NCI-H526 treated with DMSO at 0.1 percent for 48 hours (cell line): ENCODE measurements at places on chromosomes 7 and 10.

DNA sequence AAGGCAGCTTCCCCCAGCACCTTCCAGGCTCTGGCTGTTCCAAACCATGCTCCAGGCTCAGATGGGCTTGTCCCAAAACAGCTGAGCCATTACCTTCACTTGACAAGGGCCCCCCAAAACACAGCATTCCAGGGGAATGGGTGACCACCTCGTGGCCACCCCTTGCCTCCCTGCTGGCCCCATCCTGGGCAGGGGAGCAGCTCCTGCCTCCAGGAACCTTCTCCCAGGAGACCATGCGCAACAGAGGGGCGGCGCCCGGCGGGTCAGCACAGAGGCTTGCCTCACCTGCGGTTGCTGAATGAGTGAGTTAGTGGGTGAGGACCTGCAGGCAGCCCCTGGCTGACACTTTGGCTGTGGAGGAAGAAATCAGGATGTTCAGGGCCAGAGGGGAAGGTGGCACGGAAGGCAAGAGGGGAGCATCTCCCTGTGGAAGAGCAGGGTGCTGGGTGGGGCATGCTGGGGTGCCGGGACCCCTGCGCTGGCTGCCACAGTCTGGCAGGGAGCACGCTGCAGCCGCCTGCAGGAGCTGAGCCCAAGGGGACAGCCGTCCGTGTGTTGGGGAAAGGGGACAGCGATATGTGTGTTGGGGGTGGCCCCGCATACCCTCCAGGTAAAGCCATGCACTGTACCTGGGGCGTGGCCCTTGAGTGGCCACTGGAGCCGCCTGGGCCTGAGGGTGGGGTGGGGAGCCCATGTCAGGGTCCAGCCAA lies 54.7 kb downstream of the PWWP2B start:
- DNase-seq: peak; percentile 24

GRCh38 chr10:35276889-35277288 lies 59.4 kb upstream of the CCNY start:
- DNase-seq: no peak

DNA sequence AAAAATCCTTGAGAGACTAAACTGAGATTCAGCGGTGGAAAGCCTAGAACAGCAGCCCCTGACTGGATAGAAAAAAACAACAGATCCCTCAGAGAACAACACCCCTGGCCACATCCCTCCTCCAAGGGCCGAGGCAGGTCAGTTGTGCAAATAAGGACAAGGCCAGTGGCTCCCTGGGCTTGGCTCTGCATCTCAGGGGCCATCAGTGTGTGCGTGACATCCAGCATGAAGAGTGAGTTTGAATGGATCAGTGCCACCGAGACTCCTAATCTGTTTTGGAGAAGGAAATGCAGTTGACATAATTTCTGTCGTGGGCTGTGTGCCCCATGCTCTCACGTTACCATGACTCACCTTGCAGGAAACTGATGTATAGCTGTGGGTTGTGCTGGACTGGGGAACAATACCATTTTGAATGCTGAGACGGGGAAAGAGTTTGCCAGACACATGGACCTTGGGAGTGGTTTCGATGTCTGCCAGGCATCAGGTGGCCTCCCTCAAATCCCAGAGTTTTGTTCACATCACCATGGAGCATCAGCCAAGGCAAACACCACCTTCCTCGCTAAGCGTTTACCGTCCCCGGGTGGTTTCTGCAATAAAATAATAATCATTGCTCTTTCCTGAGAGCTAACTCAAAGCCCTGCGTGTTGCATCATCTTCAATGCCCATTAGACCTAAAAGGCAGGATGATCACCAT lies 153.2 kb upstream of the FZD8 start:
- no peak for DNase-seq

DNA sequence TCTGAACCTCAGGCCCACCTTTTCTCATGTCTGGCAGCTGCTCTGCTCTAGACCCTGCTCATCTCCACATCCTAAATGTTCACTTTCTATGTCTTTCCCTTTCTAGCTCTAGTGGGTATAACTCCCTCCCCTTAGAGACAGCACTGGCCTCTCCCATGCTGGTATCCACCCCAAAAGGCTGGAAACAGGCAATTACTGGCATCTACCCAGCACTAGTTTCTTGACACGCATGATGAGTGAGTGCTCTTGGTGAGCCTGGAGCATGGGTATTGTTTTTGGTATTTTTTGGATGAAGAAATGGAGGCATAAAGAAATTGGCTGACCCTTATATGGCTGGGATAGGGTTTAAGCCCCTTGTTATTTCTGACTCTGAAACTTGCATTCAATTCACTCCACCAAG lies 156.0 kb downstream of the EGFR start:
- no peak for DNase-seq

DNA sequence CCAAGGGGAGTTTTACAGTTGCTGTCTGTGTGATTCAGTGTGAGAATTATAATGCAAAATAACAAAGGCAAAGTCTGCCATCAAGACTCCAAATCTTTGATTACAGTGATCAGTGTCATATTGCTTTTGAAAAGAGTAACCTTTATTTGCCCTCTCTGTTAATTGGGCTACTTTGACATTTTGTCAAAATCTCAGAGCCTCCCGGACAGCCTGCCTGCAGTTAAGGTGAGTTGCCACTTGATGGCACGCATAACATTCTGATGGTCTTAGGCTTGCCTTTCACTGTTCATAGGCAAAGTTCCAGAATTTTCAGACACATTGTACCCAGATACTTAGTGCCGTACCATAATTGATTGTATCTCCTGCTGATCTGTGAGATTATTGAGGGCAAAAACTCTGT lies 253.5 kb downstream of the ABCA13 start:
- no peak for DNase-seq

DNA sequence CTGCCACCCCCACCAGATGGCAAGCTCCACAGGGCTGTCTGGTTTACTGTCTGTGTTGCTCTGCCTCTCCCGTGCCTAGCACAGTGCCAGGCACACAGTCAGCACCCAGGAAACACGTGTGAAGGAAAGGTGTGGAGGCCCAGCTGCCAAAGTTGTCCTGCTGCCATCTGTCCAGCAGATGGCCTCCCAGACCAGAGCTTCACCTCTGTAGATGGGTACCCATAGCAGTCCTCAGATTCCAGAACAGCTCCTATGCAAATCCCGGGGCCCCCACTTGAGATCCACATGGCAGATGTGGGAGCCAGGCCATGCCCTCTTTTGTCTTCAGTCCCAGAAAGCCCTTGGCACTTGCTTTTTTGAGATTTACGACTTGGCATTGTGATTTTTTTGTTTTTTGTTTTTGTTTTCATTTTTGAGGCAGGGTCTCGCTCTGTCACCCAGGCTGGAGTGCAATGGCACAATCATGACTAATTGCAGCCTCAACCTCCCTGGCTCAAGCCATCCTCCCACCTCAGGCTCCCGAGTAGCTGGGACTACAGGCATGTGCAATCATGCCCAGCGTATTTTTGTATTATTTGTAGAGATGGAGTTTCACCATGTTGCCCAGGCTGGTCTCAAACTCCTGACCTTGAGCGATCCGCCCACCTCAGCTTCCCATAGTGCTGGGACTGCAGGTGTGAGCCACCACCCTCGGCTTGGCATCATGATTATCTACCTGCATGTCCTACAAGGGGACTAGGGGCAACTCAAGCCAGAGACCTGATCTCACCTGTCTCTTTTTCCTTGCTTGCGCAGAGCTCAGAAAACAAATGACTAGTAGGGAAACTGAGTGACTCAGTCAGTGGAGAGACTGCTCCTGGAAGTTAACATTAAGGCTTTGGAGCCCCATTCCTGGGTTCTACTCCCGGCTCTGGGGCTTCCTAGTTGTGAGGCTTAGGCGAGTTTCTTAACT lies 16.9 kb upstream of the PALD1 start:
- DNase-seq: no peak

DNA sequence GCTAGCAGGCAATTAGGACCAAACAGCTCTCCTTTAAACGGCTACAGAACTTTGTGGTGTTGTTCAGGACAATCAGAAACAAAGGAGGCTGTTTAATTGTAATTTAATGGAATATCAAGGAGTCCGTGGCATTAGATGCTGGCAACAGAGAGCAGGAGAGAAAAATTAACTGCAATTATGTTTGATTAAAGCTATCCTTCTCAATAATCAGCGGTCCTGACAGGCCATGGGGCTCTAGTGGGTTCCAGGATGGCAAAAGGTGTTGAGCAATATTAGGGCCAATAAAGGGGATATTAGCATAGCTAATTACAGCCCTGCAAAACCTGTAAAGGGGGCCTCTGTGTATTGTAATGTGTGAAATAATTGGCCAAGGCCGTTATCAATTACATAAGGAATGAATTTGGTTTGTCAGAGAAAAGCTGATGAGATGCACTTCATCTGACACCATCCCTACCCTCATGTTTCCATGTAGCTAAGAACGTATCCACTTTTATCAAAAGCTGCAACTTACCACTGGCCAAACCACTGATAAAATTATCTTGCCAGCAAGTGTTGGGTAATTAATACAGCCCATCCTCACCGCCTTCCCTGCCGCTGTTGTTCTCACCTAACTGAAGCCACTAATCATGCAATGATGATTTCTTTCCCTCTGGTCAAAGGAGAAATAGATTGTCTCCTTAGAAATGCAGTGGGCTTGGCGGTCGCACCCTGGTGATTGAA lies 81.6 kb downstream of the EBF3 start:
- no peak for DNase-seq
